ENCODE measurements at places on chromosomes 11 and 22. TPM values are rescaled to one million over a fixed set of nuclear protein-coding genes. Genes with fewer than 3 reads are reported as not detected.

The E2F8 gene
- 0.74 TPM for total RNA-seq

The SLC22A25 gene
- not detected for total RNA-seq

- H3K27me3 ChIP-seq: no peaks in the 10 kb centered on the region
- DNase-seq: peak; percentile 62
- peak overlapping the region; percentile 40 for H3K27ac ChIP-seq
- H3K36me3 ChIP-seq: no peaks in the 10 kb centered on the region
- no peak overlapping the region for H3K4me3 ChIP-seq
- peaks cover 9% of the 10 kb centered on the region for H3K4me1 ChIP-seq
Measured at GRCh38 chr22:37079668-37080171, 28.2 kb downstream of the KCTD17 start.

DNA sequence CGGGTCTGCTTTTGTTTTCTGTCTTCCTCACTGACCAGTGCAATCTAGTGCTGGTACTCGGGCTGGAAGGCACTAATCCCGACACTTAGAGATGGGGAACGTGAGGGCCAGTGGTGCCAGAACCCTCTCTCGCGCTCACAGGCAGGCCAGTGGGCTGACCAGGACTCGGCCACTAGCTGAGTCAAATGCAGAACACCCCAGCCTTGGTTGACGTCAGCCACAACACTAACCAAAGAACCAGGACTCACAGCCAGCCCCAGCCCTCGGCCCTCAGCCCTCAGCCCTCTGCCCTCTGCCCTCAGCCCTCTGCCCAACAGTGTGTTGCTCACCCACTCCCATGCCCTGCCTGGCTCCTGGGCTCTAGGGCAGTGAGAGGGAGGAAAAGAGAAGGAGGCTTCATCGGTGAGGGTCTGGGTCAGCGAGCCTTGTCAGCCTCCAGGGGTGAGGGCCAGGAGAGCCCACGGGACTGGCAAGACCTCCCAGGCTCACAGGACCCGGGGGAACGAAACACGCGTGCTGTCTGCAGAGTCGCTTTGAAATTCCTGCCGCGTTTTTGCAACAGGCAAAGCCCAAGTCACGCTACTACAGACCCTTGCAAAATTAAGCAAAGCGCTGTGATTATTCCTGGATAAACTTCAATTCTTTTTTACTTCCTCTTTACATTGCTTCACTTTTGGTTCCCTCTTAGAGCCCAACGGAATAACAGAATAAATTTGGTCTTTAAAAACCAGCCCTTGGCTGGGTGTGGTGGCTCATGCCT lies 27.5 kb downstream of the KIAA0930 start:
- peak; percentile 50 for DNase-seq
- peaks cover 33% of the 10 kb centered on the region for H3K4me1 ChIP-seq
- H3K27ac ChIP-seq: peak overlapping the region; percentile 72
- no peaks in the 10 kb centered on the region for H3K27me3 ChIP-seq
- H3K36me3 ChIP-seq: no peaks in the 10 kb centered on the region

The RCOR2 gene
- not detected for total RNA-seq

The MS4A4E gene
- 27.2 TPM for total RNA-seq

The GLYATL2 gene
- total RNA-seq: not detected

The ANO3 gene
- total RNA-seq: not detected

- no peaks in the 10 kb centered on the region for H3K36me3 ChIP-seq
- H3K27me3 ChIP-seq: no peaks in the 10 kb centered on the region
- DNase-seq: peak; percentile 76
- H3K27ac ChIP-seq: no peak overlapping the region
- H3K4me1 ChIP-seq: peaks cover 13% of the 10 kb centered on the region
- no peak overlapping the region for H3K4me3 ChIP-seq
Measured at GRCh38 chr11:117809236-117810055, 12.4 kb upstream of the DSCAML1 start.

GRCh38 chr11:71505001-71505400 lies 22.1 kb upstream of the KRTAP5-7 start:
- no peak overlapping the region for H3K27ac ChIP-seq
- H3K36me3 ChIP-seq: peaks cover 30% of the 10 kb centered on the region
- no peak for DNase-seq

GRCh38 chr11:94768602-94769541 lies 716 bp downstream of the AMOTL1 start:
- peak overlapping the region; percentile 75 for H3K4me3 ChIP-seq
- no peaks in the 10 kb centered on the region for H3K27me3 ChIP-seq
- H3K36me3 ChIP-seq: no peaks in the 10 kb centered on the region

The SCGB1C1 gene
- not detected for total RNA-seq

DNA sequence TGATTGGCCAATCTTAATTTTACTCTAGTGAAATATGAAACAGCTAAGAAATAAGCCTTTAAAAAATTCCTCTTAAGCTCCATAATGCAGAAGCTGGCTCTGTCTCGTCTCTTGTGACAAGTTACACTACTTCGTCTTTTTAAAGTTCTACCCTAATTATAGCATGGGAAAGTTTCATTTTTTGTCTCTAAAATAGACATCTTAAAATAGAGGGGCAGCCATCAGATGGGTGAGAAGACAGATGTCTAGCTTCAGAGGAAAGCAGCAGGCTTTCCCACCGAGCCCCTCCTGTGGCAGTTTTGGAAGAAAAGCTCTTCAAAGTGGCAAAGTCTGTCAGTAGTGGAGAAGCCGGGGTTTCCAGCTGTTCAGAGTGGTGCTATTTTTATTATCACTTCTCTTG lies 39.5 kb downstream of the XRRA1 start:
- no peaks in the 10 kb centered on the region for H3K27me3 ChIP-seq
- H3K4me1 ChIP-seq: no peaks in the 10 kb centered on the region
- no peak overlapping the region for H3K4me3 ChIP-seq
